ENCODE measurements at places on chromosomes 6 and 20. TPM values are rescaled to one million over a fixed set of nuclear protein-coding genes. Genes with fewer than 3 reads are reported as not detected.

Gene FKBP1A
- total RNA-seq: 79.4 TPM

Gene PRRT1
- total RNA-seq: 3.3 TPM

Gene HLA-DQA2
- 1.1 TPM for total RNA-seq

Gene VSX1
- total RNA-seq: not detected

Gene HUS1B
- total RNA-seq: 2.8 TPM

Gene SNAI1
- 0.95 TPM for total RNA-seq
